ENCODE measurements at places on chromosomes 7 and 10.

DNA sequence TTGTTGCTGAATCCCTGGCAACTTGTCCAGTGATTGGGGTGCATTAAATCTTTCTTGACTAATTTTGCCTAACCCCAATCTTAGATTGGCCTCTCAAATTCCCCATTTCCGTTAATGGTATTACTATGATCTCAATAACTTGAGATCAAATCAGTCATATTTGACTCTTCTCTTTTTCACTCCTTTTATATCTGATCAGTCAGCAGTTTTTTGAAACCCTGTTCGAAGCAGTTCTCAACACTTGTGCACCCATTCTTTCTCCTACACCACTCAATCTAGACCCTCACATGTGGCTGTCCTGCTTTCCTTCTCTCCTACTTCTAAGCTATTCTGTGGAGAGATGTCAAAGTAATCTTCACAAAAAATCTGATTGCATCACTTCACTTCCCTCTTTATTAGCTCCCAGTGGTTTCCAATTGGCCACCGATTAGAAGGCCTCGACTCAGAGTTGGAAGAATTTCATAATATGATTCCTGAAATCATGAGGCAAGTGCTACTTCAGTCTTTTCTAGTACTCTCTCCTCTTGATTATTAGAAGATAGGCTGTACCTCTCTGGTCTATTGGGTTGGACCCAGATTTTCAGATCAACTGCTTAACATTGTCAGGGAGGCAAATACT, 128.9 kb downstream of the ZNF365 start:
- no peak for DNase-seq

GRCh38 chr7:121480058-121480457, 84.0 kb upstream of the FAM3C start:
- DNase-seq = no peak

- no peak for DNase-seq
Measured at GRCh38 chr7:51369746-51370145, 53.1 kb upstream of the COBL start.

- DNase-seq = no peak
Measured at GRCh38 chr10:85863301-85864172, 503.1 kb downstream of the GRID1 start.

GRCh38 chr10:75649466-75649865, 218.0 kb downstream of the LRMDA start:
- DNase-seq = no peak
